Left ventricle myocardium superior (tissue), 1 donor: ENCODE measurements at places on chromosomes 1 and 21. TPM values are rescaled to one million over a fixed set of nuclear protein-coding genes. Genes with fewer than 3 reads are reported as not detected.
A peak's percentile ranks its signal among the peaks of the same experiment; 100 is the strongest.

ANGPTL1 gene
- total RNA-seq: 6.6 TPM

SLC26A9 gene
- total RNA-seq: 34.0 TPM

KRTAP12-1 gene
- not detected for total RNA-seq

GAS5 gene
- 48.8 TPM for total RNA-seq

TNFRSF14 gene
- 16.0 TPM for total RNA-seq

KPRP gene
- not detected for total RNA-seq

NBPF6 gene
- total RNA-seq: not detected

ERICH3 gene
- not detected for total RNA-seq

SPRR1B gene
- not detected for total RNA-seq

PTGER3 gene
- total RNA-seq: 3.3 TPM

- no peak for DNase-seq
Measured at GRCh38 chr1:200178340-200178739, 150.8 kb downstream of the NR5A2 start.

DNA sequence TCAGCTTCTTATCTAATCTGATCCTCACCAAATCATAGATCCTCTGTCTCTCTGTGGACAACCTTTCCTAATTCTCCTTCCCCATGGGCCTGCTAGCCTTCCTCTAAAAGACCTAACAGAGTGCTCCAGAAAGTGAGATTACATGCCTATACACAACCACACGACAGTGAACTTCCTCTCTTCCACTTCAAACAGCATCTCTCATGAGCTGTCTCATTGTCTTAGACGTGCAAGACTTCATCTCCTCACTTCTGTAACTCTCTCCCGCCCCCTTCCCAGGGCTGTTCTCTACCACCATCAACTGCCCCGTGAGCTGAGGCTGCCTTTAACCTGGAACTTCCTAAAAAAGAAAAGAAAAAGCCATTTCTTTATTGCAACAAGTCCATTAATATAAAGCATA, 14.1 kb upstream of the A3GALT2 start:
- DNase-seq: no peak

DNA sequence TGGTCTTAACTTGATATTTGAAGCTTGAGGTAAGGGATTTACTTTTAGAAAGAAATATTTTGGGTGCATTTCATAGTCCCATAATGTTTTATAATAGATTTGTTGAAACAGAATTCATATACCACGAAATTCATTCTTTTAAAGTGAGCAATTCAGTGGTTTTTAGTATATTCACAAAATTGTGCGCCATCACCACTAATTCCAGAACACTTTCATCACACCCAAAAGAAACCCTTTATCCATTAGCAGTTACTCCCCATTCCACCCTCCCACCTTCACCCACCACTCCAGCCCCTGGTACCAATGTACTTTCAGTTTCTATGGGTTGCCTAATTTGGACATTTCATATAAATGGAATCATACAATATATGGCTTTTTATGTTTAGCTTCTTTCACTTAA, 38.9 kb upstream of the DMRTB1 start:
- DNase-seq: no peak

DNA sequence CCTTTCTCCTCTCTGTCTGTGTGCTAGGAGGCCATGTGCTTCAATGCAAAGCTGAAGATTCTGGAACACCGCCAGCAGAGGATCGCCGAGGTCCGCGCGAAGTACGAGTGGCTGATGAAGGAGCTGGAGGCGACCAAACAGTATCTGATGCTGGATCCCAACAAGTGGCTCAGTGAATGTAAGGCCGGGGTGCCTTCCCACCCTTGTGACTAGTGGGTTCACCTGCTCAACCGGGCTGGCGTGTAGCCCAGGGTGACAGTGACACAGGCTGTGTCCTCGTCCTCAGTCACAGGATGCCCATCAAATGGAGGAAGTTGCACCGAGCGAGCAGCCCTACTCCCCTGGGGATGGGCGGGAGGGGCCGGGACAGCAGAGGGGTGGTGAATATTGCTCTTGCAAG, 544.1 kb downstream of the KIF26B start:
- DNase-seq: no peak

GRCh38 chr1:204633665-204634064, 51.9 kb downstream of the LRRN2 start:
- peak; percentile 53 for DNase-seq

DNA sequence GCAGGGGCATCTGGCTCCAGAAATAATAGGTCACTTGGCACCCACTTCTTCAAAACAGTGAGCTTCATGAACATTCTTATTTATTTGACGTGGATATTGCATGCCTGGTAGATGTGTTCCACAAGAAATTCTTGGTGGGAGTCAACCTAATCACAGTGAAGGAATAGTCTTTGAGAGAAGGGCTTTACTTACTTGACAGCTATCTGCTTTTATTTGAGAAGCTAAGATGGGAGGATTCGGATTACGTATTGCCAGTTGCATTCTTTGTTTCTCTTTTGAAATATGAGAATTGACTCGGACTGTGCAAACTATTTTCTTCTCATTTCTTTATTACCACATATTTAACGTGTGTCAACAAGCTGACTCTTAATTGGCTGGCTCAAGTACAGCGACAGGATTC, 117.2 kb downstream of the FASLG start:
- no peak for DNase-seq

DNA sequence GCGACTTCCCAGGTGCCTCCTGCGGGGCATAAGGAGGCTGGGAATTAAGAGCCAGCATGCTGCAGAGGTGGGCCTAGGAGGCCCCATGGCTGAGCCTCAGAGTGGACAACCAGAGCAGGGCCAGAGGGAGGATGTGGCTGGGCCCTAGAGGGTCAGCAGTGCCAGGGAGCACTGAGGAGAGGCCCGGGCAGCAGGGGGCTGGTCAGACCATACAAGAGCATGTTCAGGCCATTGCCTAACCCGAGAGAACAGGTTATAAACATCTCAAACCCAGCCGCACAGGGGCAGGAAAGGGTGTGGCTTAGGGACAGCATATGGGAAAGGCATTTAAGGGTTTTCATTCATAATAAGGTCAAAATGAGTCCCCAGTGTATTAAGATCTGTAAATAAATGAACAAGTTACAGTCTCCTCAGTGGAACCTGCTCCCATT, 51.1 kb downstream of the IER5 start:
- DNase-seq: no peak

DNA sequence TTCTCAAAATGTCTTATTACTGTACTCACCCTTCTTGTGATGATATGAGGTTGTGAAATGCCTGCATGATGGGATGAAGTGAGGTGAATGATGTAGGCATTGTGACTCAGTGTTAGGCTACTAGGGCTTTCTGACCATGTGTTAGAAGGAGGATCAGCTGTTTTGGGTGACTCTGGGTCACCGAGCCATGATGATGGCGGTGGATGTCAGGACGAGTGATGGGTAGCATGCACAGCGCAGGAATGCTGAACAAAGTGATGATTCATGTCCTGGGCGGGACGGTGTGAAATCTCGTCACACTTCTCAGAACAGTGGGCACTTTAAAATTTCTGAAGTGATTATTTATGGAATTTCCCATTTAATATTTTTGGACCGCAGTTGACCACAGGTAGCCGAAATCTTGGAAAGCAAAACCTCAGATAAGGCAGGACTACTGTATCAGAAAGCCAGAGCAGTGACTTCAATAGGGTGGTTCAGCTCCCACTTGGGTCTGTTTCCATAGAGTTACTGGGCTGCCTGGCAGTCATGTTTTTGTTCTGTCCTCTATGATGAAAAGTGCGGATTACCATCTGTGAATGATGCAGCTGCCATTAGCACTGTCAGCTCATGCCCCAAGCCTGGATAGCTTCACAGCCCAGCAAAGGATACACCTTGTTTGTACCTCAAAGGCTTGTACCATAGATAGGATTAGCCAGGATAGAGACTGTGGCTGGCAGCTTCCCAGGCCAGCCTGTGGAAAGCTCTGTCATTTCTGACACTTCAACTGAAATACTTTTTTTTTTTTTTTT, 26.6 kb downstream of the IL6R start:
- no peak for DNase-seq

DNA sequence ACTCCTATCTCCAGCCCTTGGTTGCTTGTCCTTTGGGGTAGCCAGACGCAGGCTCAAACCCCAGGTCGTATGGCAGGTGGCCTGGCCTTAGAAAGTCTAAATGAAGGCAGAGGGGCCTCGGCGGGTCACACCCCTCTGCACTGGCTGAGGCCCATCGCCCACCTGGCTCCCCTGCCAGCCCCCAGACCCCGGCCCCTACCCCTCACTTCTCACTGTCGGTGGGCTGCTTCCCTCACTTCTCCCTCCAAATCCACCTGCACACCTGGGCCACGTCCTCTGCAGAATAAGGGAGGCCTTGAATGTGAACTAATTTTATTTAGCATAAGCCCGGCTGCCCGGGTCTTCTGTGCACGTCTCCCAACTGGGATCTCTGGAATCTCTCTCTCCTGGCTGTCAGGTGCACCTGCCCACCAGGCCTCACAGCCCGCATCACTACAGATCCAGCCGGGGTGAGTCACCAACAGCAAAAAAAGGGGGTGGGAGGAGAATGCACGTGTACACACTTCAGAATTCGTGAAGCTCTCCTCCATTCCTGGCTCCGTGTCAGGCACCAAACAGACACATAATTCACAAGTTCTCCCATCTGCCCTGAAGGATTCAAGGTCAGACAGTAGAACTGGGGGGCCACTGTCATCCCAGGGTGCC, 107.5 kb upstream of the SIM2 start:
- no peak for DNase-seq

DNA sequence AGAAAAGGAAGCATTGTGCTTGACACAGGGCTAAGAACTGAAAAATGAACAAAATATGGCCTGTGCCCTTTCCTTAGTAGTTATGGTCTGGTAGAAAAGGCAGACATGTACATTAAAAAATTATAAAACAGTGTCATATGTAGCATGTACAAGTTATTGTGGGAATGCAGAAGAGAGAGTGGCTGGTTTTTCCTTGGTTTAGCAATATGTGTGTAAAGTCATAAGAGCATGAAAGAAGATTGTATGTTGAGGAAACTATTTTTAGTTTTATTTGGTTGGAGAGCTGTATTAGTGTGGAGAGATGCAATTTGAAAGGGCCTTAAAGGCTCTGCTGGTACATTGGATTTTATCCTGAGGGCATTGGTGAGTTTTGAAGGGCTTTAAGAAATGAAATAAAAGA, 145.8 kb downstream of the PDE4B start:
- DNase-seq: no peak

DNA sequence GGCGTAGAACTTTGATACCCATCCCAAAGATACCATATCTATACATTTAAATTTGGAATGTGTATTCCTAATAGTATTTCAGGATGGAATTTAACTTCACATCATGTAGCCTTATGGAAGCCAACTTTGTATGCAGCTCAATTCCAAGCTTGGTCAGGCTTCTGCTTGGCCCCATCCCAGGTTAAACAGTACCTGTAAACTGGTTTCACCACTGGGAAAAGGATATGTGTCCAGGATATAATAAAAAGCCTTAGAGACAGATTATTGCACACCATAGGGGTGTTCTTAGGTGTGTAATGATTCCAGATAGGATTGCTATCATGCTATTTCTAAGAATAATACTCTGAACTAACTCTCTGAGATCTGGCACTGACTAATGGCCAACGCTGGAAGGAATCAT, 28.1 kb downstream of the ADAM30 start:
- DNase-seq: no peak

DNA sequence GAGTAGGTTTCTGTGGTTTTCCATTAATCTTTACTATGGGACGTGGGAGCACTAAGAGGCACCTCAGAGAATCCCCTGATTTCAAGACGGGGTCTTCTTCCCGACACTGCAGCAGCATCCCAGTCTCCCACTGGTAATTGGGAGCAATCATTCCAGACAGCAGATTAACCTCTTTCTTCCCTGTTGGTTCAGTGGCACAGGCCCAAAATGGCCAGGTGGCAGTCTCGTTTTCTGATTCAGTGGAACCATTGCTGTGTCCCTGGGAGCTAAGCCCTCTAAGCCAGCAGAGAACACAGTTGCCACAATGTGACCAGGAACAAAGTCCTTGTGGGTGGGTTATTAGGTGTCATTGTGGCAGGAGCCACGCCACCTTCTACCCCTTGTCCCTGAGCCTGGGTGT, 342.1 kb downstream of the MATN1 start:
- DNase-seq: no peak

GRCh38 chr1:227043755-227044154, 103.7 kb downstream of the COQ8A start:
- no peak for DNase-seq

DNA sequence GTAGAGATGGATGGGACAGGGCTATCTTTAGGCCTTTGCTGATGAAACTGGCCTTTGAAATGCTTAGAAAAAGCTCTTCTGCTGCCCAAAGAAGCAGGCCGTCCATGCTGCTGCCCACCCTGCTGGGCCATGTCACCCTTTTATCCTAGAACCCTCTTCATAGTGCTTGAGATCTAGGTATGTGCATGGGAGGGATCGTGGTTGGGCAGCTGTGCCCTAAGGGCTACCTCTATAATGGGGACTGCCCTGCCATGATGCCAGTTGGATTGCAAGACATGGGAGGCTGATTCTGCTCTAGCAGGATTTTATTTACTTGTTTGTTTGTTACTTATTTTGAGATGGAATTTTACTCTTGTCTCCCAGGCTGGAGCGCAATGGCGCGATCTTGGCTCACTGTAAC, 69.0 kb downstream of the HHAT start:
- DNase-seq: no peak

DNA sequence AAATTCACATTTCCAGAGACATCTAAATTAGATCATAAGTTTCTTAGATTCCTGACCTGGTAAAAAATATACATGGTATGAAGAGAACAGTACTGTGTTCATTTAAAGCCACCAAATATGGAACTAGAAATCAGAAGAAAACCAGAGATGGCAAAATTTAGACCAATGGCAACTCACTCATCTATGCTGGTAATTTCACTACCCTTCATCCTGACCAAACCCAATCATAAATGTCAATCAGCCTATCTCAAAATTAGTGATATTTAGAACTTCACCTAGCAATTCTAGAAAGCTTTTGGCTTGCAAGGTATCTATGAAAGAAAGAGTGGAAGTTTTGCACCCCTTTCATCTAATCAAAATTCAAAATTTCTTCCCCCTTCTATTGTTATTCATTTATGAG, 107.7 kb downstream of the NIBAN1 start:
- DNase-seq: no peak
